Mucosa of descending colon (tissue), 3 donors: ENCODE measurements at places on chromosomes 2 and 18. TPM values are rescaled to one million over a fixed set of nuclear protein-coding genes. Genes with fewer than 3 reads are reported as not detected.

The CCDC74B gene
- 1.6 TPM for total RNA-seq

DNA sequence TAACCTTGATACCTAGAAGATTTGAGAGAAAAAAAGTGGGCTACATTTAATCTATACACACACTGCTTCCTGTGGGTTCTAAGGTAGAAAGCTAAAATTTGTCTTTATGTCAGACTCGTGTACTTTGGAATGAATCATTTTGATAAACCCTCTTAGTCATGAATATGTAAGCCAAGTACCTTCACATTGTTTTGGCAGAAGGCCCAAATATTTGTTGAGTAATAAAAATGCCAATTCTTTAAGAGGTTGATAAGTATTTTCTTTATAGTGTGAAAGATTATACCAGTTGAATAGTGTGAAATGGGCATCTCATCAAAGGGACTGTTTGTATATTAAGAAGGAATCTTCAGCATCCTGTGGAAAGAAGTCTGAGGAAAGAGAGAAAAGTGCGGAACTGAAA, 1464.7 kb upstream of the ZEB2 start:
- DNase-seq, result no peak

- no peak for DNase-seq
Observed at GRCh38 chr2:241061275-241061674, 40.8 kb downstream of the MTERF4 start.

The SLC11A1 gene
- total RNA-seq, result 7.8 TPM

DNA sequence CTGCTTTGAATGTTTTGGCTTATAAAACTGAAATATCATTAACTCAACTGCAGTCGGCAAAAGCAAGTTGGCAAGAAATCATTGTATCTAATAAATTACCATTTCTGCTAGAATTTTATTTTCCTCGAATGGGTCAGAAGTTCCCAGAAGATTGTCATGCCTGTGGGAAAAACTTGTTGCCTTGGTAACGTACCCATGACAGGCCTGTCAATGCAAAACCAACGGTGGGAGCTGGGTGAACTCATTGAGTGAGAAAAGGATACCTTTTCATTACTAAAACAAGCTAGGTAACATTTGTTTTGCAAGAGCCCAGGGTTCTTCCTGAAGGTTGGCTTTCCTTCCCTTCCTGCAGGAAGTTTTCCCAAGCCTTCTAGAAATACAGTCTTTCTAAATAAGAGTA, 9.5 kb downstream of the PLB1 start:
- DNase-seq, result no peak

The ANO7 gene
- total RNA-seq, result 106 TPM
